ENCODE measurements at places on chromosomes 3 and 15. TPM values are rescaled to one million over a fixed set of nuclear protein-coding genes. Genes with fewer than 3 reads are reported as not detected.

The DNAJB8 gene
- total RNA-seq: not detected

The EIF4E3 gene
- 56.5 TPM for total RNA-seq

The A4GNT gene
- total RNA-seq: not detected

- no peaks in the 10 kb centered on the region for H3K36me3 ChIP-seq
- DNase-seq: no peak
- no peak overlapping the region for H3K27ac ChIP-seq
- peaks cover 1% of the 10 kb centered on the region for H3K4me1 ChIP-seq
- peaks cover 9% of the 10 kb centered on the region for H3K27me3 ChIP-seq
Measured at GRCh38 chr3:152160350-152161011, 108.2 kb upstream of the MBNL1 start.

DNA sequence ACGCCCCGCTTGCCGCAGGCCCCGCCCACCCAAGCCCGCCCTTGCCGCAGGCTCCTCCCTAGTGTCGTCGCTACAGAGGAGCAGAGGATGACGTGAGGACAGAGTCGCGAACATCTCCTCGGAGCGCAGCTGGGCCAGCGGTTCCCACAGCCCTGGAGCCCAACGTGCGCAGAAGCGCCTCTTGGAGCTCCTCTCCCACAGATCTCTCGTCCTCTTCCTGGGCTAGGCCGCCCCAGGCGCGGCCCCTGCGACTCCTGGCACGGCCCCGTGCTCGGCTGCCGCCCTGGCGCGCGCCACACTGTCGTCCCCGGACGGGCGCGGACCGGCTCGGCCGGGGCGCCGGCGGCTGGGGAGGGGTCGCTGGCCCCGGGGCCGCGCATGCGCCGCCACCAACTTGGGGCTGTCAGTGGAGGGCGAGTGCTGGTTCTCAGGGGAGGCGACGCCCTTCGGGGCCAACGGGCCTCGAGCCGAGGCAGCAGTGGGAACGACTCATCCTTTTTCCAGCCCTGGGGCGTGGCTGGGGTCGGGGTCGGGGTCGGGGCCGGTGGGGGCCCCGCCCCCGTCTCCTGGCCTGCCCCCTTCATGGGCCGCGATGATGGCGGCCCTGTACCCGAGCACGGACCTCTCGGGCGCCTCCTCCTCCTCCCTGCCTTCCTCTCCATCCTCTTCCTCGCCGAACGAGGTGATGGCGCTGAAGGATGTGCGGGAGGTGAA, at the start of gene TRPC1:
TSS of gene TRPC1 (plus strand) at position 67 of the 714 bp plus-strand sequence. CDS start at position 593, 526 bp downstream.
- peak; percentile 65 for DNase-seq
- H3K27me3 ChIP-seq: peaks cover 62% of the 10 kb centered on the region
- peaks cover 12% of the 10 kb centered on the region for H3K4me1 ChIP-seq
- H3K36me3 ChIP-seq: no peaks in the 10 kb centered on the region
- H3K4me3 ChIP-seq: peak within 1 kb of the TSS; percentile 79
- peak within 1 kb of the TSS; percentile 89 for H3K27ac ChIP-seq

GRCh38 chr3:61901986-61902385, 340.6 kb downstream of the PTPRG start:
- H3K27me3 ChIP-seq: no peaks in the 10 kb centered on the region
- no peak overlapping the region for H3K4me3 ChIP-seq
- H3K36me3 ChIP-seq: no peaks in the 10 kb centered on the region
- H3K4me1 ChIP-seq: no peaks in the 10 kb centered on the region
- DNase-seq: no peak

GRCh38 chr15:48190932-48191573, 412 bp upstream of the CTXN2 start:
- no peak overlapping the region for H3K27ac ChIP-seq
- peaks cover 38% of the 10 kb centered on the region for H3K27me3 ChIP-seq
- peak; percentile 55 for DNase-seq
- H3K4me1 ChIP-seq: peaks cover 4% of the 10 kb centered on the region

GRCh38 chr3:31880482-31881078, 100.5 kb downstream of the OSBPL10 start:
- no peak overlapping the region for H3K27ac ChIP-seq
- no peak overlapping the region for H3K4me3 ChIP-seq
- no peaks in the 10 kb centered on the region for H3K4me1 ChIP-seq
- peaks cover 5% of the 10 kb centered on the region for H3K27me3 ChIP-seq
- no peaks in the 10 kb centered on the region for H3K36me3 ChIP-seq
- DNase-seq: no peak
